Posterior cingulate gyrus (tissue), 11 donors: ENCODE measurements at places on chromosomes 16 and 17.

GRCh38 chr17:39751637-39752036 is 13.9 kb downstream of the GRB7 start:
- peak; percentile 8 for DNase-seq

DNA sequence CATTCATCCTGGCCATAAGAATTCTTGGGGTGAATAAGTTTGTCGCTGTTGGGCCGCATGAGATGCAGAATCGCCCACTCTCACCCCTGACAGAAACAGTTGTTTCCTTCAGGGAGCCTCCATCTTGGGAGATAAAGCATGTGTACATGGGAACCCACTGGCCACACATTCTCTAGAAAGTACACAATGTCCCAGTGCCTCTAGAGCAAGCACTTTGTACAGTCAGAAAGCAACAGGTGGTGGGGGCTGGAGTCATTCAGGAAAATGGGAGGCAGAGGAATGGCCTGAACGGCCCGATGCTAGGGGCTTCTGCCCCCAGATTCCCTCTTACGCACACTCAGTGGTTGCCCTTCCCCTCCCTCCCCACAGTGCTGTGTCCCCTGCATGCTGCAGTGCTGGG is 16.1 kb downstream of the ACE start:
- DNase-seq: no peak

DNA sequence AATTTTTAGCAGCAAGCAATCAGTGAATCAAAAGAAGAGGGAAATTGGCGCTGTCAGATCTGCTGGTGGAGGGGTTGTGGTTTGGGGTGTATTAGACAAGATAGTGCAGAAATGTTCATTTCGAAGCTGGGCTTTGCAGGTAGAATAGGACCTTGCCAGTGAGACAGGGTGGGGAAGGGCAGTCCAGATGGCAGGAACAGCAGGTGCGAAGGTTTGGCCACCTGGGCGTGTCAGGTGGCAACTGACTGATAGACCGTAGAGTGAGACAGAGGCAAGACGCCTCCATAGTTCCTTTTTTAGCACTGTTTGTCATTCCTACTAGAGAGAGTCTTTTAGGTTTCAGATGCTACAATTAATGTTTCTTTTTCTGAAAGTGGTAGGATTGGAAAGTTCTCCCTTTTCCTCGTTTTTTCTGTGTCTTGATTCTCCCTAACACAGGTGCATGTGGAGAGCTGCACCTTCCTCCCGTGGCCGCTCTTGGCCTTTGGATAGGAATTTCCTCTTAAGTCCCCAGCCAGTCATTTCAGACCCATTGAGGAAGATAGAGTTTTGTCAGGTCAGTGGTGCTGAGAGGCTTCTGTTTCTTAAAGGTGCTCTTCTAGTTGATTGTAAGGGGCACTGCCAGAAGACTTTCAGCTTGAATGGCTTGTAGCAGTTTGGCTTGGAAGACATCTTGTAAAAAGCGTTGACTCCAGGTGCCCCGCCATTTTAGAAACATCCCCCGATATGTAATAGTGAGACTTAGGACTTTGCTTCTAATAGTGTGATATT is 315.6 kb downstream of the SNX29 start:
- DNase-seq: no peak

GRCh38 chr17:17701658-17702057 is 20.4 kb downstream of the RAI1 start:
- no peak for DNase-seq

DNA sequence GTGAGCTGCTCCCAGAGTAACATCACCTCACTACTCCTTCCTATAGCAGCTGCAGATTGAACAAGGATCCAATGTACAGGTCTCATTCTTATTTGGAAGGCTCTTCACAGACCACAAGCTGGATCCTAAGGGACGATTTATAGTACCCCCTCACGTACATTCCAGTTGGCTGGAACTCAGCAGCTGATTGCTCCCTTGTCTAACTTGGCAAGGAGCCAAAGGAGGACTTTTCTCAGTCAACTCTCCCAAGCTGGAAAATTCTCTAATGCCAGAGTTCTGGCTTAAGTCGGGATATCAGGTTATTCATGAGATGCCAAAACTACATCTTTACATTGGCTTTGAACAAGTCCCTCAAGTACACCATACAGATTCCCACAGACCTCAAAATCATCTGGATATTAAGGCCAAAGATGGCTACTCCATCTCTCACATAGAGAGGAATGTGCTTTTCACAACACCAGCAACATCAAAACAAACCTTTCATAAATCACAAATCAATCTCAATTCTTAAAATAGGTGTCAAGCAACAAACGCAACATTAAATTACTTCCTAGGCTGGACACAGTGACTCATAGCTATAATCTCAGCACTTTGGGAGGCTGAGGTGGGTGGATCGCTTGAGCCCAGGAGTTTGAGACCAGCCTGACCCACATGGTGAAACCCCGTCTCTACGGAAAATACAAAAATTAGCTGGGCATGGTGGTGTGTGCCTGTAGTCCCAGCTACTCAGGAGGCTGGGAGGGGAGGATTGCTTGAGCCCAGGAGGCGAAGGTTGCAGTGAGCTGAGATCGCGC is 39.3 kb downstream of the SMG6 start:
- no peak for DNase-seq
